ENCODE measurements at places on chromosomes 12 and 14.

GRCh38 chr12:2414810-2415567, 362.2 kb downstream of the CACNA1C start:
- DNase-seq, result no peak

DNA sequence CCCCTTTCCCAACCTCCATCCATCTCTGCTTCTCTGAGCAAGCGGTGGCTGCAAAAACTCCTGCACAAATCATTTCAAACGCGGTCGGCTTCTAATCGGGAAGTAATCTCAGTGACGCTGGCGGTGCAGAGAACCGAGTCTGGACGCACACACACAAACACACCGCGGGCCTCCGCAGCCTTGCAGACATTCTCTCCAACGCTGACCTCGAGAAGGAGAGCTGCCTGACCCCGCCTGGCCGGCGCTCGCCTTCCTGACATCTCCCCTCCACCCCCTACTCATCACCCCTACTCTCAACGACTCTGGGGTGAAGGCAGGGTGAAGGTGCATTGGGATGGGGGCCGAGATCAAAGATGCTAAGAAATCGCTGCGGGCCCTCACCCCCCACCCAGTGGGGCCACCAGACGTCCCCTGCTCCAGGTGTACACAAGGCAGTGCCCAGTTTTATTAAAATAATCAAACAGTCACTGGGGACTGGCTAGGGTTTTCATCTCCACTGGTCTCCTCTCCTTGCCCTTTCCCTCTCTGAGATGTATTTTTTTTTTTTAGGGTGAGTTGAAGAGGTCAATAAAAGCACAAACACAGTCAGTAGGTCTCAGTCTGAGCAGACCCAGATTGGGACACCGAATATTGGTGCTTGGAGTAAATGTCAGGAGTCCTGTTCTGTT, 506 bp upstream of the TBX5 start:
- no peak for DNase-seq

- no peak for DNase-seq
These were observed 395.8 kb upstream of the FBXO33 start for GRCh38 chr14:39827901-39828655.

DNA sequence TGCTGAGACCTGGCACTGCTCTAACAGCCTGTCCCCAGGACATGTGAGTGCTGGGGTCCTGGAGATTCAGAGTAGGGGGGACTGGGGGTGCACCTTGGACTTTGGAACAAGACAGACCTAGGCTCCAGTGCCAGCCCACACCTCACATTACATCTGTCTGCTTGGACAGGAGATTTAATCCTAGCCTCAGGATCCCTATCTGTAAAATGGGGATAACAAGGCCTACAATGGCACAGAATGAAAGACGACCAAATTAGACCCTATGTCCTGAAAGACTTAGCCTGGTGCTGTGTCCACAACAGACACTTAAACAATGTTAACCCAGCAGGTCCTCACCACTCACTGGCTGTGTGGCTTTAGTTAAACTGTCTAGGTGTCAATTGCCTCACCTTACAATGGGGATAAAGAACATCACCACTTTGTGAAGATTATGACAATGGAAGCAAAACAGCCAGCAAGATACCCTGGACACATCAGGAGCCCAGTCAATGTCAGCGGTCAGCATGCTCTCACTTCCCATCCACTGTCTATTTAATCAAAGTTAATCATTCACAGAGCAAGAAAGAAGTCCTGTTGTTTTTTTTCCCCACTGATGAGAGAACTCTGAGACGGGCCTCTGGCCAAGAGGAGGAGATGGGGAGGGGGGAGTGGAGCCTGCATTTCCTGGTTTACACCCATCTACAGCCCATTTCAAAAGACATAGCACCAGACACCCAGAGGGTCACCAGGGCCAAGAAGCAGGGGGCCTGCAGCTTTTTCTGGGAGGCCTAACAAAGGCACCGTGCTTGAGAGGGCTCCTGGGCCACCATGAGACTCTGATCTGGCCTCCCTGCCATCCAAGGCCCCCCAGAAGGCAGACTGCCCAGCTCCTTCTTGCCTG, 40.6 kb downstream of the ACTN1 start:
- no peak for DNase-seq

DNA sequence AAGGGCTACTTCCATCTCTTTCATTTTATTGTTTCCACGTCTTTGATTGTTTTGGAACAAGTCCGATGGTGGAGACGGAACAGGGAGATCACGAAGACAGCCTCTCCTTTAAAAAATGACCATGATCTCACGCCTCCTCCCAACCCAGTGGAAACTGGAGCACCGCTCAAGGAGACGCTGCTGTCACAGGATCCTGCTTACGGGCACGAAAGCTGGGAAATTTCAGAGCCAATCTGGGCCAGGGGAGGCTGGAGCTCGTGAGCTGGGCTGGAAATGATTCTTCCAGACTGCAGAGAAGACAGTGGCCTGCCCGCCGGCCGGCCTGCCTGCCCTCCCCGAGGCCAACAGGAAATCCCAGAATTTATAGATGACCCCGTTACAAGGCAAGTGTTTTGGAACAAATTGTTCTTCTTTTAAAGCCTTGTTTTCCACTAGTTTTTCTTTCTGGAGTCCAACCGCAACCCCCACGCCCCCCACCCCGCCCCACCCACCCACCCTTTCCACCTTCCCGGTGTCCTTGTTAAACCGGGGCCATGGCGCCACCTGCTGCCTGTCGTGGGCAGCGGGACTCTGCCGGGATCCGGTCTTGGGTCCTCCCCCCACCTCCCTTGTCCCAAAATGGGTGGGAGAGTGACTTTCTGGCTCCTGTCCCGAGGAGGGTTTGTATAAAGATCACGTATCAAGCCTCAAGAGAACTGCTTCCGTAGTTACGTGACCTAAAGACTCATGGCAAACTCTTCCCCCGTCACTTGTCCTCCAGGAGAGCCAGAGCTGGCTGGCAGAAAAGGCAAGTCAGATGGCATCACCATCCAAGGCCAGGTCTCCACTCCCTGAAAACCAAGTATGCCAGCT, 40.3 kb downstream of the MAP1LC3B2 start:
- DNase-seq, result peak; percentile 6

- no peak for DNase-seq
These were observed 28.7 kb upstream of the P2RX4 start for GRCh38 chr12:121181181-121181580.

DNA sequence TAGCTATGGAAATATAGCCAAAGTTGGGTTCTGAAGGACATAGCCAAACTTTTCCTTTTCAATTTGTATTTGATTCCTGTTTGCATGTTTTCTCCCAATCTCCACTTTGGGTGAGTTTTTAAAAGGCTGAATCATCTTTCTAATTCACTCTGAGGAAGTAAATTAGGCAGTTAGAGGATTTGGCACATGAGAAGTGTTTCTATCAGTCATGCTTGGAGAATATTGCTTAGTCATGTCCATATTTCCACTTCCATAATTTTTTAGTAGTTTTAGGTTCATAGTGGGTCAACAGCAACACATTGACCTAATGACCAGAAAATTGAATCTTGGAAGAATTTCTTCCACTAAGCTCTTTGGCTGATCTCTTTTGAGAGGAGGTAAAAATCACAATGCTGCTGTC, 21.8 kb downstream of the IRAK3 start:
- DNase-seq, result no peak

DNA sequence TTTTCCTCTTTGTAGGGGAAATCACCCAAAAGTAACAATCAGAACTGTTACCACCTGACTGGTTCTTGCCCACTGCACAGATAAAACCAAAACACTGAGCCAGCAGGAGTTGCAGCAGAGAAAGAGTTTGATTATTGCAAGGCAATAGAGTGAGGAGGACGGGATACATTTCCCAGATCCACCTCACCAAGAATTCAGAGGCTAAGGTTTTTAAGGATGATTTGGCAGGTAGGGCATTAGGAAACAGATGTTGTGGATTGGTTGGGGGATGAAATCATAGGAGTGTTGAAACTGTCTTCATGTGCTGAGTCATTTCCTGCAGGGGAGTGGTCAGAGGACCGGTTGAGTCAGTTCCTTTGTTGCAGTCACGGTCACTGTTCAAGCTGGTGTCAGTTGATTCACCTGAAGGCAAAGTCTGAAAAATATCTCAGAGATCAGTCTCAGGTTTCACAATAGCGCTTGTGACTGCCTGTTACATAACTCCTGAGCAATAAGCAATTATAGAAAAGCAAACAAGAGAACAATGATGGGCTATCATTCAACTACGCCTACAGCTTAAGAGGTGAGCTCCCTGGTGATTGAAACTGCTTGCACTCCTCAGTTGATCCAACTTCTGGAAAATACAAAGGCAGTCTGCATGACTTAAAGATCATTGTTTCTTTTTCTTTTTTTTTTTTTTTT, 20.3 kb upstream of the AMN1 start:
- DNase-seq, result peak; percentile 93

DNA sequence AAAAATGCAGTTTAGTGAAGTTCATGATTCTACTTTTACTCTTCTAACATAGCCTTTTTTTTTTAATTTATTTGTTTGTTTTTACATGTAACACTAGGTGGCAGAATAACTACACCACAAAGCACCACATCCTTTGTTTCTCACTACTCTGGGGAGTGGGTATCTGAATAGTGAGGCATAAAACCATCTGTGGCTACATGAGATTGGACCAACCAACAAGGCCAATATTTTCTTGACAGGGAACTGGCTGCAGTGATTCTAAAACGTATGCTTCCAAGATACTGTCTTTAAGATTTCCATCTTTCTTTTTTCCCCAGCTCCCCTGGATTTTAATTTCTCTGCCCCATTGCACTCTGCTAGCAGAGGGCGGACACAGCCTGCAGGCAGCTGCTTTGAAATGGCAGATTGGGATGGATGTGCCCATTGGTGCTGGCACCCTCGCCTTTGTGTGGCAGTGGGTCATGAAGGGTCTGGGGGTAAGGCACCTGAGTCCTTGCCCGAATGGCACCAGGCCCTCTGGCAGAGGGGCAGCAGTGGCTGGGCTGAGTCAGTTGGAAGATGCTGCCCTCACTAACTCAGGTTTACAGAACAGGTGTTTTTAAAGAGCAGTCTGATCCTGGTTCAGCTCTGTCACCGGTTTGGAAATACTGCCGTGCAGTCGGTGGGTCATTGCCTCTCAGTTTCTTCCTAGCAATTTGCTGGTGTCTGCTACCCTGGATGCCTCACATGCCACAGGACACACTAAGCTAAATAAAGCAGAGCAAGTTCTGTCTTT, 429.1 kb downstream of the RAD51B start:
- peak; percentile 38 for DNase-seq

DNA sequence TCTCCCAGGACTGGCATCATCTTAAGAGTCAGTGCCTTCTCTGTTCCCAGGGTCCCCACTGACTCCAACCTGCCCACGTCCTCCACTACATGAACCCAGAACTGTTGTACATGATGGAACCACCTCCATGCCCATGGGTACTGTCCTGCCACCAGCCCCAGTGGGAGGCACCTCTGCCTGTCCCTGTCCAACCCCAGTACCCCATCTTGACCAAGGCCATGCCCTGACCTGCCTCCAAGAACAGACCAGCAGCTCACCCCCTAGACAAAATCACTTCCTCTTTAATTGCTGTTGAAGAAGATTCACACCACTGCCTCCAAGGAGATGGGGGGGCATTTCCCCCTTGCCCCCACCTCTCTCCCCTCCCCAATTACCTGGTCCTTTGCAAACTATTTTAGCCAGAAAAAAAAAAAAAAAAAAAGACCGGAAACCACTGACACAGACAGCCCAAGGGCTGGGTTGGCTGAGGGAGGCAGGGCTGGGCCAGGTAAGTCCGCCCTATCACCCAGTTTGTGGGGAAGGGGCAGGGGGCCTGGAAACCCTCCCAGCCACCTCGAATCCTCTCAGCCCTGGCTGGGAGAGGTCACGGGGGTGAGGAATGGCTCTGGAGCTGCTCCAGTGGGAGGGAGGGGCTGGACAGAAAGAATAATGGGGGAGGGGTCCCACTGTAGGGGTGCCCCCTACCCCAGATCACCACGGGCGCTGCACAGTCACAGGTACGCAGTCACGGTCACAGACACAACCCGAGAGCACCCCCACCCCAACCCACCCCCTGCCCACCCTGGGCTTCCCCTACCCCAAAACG, 13.4 kb downstream of the AGAP2 start:
- DNase-seq, result no peak

DNA sequence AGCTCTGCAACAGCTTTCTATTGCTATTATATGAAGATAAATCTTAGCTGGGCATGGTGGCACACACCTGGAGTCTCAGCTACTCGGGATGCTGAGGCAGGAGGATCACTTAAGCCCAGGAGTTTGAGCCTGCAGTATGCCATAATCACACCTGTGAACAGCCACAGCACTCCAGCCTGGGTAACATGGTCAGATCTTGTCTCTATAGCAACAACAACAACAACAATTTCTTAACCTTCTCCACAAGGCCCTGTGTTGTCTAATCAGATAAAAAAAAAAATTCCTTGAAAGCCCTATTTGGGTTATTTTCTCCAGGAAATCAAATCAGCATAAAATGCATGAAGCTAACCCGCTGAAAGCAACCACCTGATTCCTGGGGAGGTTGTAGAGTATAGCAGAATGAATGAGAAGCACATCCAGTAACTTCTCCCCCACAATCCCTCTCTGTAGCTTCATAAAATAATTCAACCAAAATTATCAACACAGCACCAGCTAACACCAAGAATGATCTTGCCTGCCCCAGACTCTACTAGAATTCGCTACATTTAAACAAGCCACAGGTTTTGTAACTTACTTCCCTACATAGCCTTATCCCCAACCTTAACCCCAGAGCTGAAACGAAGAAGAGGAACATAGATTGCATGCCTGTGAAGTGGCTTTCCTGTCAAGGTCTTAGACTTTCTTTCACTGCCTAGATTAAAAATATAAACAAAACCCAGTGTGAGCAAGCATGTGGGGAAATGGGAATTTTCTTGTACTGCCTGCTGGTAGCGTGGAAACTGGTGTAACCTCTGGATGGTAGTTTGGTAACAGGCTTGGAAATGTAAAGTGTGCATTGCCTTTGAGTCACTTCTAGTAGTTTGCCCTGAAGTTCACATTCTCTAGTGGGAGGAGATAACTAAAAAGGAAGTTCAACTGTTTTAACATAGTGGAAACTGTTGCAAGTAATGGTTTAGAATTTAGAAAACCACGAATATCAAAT, 6.0 kb upstream of the STK38L start:
- DNase-seq, result no peak

- DNase-seq, result no peak
These were observed 33.7 kb downstream of the ITPK1 start for GRCh38 chr14:93081876-93082570.

DNA sequence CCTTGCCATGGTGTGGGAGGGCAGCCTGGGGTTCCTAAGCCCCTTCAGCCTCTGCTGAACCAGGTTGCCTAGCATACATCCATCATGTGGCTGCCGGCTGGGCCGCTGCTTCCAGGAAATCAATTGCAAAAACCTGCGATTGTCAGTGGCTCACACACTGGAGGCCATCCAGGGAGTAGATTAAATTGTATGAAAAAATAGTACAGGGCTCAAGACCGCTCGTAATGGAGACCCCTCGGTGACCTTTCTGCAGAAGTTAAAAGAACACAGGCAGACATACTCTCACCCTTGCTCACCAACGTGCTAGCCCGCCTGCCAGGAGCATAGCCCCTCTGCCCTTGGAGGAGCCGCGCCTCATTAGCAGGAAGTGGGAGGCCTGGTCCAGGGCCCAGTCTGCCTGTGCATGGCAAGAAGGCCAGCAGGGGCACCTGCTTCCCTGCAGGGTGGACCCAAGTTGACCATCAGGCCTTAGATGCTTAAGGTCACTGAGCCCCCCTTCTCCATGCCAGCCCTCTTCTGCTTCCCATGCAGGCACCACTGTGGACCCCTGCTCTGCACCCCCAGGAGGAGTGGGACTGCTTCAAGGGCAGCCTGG, 31.4 kb upstream of the CIPC start:
- no peak for DNase-seq

Measured in NCI-H1436 (cell line).